ENCODE measurements at places on chromosomes 4 and X. TPM values are rescaled to one million over a fixed set of nuclear protein-coding genes. Genes with fewer than 3 reads are reported as not detected.

ATP2B3 gene
- total RNA-seq = not detected

MAOA gene
- total RNA-seq = 104 TPM

RBM47 gene
- 4.7 TPM for total RNA-seq

TCP11X2 gene
- not detected for total RNA-seq

TAF7L gene
- not detected for total RNA-seq

RPA4 gene
- total RNA-seq = 0.34 TPM

FGF5 gene
- total RNA-seq = not detected

DMRTC1 gene
- total RNA-seq = not detected

FGA gene
- not detected for total RNA-seq

Measured in right cardiac atrium (tissue), 5 donors.